RCC 7860 (cell line): ENCODE measurements at places on chromosomes 5 and 9.

GRCh38 chr9:459491-460444, 245.1 kb downstream of the DOCK8 start:
- no peak for DNase-seq

DNA sequence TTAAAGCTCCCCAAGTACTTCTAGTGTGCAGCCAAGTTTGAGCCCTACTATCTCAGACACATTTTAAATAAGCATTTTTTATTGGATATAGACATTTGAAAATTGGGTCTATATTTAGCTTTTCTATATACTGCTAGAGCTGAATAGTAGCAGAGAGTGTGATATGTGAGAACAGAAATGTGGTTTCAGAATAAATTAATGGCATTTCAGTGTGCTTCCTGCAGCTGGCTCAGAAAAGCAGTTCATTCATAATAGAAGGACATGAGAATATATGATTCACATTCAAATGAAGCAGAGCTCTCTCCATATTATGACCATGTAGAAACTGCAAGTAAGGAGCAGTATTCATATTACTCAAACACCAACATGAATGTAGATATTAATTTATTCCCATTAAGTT, 464.0 kb downstream of the PTPRD start:
- no peak for DNase-seq

DNA sequence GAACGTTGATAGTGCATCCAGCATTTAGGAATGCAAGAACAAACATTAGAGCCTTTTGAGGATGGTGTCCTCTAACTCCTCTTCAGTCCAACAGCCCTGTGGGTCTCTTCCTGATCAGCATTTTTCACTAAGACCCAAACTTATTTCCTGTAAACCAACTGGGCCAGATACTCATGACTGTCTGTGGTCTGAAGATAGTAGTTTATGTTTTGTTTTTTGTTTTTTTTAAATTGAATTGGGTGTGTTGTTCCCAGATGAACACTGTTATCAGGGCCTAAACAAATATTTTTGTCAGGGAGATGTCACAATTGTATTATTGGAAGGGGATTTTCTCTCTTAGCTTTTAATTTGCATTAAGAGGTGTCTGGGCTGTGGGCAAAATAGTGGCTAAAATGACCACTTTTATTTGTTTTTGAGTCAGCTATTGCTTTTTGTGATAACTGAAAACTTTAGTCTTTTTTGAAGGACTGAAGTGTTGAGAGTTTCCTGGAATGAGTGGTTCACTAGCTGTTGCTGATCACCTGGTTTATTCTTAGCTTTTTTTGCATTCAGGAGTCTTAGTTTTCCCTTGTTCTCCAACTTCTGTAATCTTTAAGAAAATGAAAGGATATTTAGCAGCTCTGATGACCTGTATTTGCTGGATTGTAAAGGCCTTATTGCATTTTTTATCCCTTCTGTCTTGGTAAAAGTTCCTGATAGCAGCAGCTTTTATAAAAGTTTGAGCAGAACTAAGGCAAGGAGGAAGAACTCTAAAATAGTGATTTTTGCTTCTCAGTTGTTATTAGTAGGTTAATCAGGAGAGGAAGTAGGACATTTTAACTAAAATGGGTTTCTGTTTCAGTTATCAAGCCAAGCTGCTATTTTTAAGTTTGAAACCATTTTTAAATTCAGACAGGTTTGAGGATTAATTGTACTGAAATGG, 5.5 kb downstream of the MAN2A1 start:
- DNase-seq = no peak

- DNase-seq = no peak
These were observed 75.0 kb upstream of the TRIO start for GRCh38 chr5:14068136-14068535.
